ENCODE measurements at places on chromosomes 5 and 9. TPM values are rescaled to one million over a fixed set of nuclear protein-coding genes. Genes with fewer than 3 reads are reported as not detected.

The ATP10B gene
- total RNA-seq = not detected

The STPG3 gene
- not detected for total RNA-seq

The C6 gene
- total RNA-seq = under 0.01 TPM

The CER1 gene
- not detected for total RNA-seq

The BTNL3 gene
- total RNA-seq = not detected

The SUSD3 gene
- total RNA-seq = 0.54 TPM

The SLC6A7 gene
- not detected for total RNA-seq

The FAT2 gene
- under 0.01 TPM for total RNA-seq

The CTNNAL1 gene
- 36.9 TPM for total RNA-seq

The ICE1 gene
- 28.7 TPM for total RNA-seq
